Lung (tissue), 17 donors: ENCODE measurements at places on chromosomes 1 and 21.

DNA sequence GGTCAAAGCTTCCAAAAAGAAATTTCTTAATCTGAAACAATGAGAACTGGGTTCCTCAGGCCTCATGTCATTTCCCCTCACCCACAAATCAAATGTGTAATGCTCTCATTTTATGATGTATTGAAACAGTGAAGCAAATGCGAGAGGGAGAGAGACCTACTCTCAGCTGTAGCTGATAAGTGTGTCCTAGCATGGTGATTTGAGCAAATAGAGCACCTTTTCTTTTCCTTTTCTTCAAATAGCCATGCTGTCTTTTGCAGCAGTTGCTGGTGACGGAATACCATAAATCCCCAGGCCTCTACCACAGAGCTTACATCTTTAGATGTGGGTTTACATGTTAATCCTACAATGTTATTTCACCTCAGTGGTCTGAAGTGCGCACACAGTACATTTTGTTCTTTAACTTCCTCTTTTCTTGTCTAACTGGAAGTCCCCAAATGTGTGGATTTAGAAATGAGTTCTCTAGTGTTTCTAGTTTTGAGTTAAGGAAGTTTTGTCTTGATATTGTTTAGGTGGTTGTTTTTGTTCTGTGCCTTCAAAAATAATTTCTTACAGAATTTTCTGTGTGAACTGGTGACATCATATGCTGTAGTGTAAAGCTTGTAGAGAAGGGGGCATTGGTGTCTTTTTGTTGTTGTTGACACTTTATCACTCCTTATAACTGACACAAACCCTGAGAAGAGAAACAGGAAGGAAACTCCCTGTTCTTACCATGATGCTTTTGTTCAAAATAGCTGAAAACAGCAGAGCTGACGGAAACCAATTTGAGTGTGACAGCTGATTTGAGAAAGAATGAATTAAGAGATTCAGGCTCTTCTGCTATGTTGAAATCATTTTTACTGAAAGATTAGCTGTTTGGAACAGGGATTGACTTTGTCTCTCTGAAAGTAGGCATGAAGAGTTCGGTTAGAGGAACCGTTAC lies 12.2 kb downstream of the SMAP2 start:
- DNase-seq = no peak

- DNase-seq = no peak
Observed at GRCh38 chr1:35637401-35637809, 3.9 kb downstream of the PSMB2 start.

DNA sequence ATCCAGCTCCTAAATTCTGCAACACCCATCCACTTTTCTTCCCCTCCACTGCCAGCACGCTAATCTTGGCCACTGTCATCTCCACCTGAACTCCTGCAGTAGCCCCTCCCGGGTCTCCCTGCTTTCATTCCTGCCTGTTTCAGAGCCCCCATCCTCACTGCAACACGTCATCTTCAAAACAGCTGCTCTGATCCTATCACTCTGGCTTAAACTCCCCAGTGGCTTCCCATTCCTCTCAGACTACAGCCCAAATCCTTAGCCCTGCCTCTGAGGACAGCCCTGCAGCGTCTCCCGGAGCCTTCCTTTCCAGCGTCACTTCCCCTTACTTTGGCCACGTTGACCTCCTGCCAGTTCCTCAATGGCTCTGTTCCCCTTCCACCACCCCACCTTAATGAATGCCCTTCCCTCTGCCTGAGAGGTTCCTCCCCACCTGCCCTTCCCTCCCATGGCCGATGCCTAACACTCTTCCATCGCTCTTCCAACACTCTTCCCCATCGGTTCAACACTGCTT lies 22.9 kb upstream of the IFNAR2 start:
- no peak for DNase-seq

DNA sequence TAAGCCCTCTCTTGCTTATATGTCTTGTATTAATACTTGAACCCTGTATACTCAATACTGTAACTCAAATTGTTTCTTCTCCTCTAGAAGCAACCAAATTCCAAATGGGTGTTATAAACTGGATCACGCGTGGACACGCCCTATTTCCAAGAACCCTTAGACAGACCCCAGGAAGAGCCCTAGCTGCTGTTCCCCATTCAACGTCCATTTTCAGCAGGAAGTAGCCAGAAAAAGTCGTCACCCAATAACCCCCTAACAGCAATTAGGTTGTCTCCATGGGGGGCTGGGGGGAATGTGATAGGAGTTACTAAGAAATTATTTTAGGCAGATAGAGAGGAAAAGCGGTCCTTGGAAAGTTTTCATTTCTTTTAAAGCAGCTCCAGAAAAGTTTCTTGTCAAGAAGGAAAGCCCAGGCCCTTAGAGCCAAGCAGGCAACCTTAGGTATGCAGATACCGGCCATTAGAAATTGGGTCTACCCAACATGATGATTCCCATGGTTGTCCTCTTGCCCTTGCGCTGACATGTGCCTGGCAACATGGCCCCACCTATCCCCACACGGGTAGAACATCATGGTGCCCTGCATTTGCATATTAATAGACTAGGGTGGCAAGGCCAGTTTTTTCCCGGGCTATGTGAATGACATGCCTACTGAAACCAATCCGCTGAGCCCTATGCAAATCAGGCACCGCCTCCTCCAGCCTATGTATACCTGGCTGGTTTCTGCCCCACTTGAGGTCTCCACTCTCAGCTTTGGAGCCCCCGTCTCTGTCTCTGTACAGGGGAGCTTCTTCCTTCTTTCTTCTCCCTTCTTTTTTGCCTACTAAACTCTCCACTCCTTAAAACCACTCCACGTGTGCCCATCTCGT lies 4.0 kb upstream of the CD46 start:
- DNase-seq = no peak

DNA sequence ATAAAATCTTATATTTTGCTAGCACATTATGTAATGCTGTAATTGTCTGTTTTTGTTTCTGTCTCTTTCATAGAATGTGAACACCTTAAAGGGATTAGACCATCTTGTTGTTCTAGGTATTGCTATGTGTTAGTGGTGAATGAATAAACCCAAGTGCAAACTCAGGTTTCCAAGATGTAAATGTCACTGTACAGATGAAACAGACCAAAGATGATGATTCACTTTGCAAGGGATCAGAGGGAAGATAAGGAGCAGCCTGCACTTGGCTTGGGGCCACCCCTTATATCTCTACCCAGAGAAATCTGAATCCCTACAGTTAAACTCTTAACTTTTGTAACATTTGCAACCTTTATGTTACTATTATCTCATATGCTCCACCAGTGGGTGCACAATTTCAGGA lies 25.4 kb downstream of the UROD start:
- no peak for DNase-seq

GRCh38 chr1:27418326-27419185 lies 26.1 kb downstream of the GPR3 start:
- peak; percentile 77 for DNase-seq

- peak; percentile 30 for DNase-seq
Observed at GRCh38 chr1:206738370-206739366, 31.9 kb upstream of the IL19 start.

DNA sequence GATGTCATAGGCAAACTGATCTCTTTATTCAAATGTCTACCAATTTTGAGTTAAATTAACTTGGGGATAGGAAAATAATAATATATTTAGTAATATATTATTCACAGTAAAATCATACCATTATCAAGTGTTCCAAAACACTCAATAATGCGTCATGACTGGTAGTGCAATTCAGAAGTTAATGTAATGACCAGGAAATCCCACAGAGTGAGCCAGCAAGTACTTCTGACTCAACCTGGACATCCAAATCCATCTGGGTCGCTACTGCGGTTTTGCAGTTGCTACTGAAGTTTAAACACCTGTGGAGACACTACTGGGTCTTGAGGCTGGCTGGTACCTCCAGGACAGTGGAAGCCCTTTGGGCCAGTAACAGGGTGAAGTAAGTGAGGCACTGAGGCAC lies 44.8 kb downstream of the DPYD start:
- DNase-seq = no peak

DNA sequence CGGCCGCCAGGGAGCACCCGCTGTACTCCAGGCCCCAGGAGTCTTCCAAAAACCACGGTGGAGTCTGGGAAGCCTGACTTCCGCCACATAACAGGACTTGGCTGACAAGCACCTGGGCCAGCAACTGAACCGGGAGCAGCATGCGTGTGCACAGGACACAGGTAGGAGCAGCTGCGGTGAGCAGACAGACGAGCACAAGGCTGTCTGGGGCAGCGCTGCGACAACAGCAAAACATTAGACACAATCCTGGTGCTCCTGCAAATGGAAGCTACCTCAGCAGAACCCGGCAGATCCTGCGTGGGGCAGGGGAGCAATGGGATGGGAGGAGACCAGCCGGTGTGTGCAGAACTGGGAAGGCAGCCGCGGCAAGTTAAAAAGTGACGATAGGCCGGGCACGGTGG lies 80.4 kb downstream of the NPHP4 start:
- no peak for DNase-seq

DNA sequence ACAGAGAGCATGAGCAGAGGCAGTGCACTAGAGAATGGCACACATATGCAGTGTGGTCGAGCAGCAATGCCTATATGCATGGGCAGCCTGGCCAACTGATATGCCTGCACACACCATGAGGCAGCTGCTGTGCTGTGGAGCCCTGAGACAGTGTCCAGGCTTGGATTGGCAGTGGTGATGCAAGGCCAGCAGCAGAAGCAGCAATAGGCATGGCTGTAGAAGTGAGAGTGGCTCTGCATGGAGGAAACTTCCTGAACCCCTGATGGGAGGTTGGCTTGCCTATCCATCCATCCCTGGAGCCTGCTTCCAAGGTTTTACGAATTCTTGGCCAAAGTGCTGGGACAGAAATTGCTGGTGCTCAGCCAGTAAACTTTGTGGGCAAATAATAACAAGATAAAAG lies 89.7 kb downstream of the DIRAS3 start:
- DNase-seq = no peak

DNA sequence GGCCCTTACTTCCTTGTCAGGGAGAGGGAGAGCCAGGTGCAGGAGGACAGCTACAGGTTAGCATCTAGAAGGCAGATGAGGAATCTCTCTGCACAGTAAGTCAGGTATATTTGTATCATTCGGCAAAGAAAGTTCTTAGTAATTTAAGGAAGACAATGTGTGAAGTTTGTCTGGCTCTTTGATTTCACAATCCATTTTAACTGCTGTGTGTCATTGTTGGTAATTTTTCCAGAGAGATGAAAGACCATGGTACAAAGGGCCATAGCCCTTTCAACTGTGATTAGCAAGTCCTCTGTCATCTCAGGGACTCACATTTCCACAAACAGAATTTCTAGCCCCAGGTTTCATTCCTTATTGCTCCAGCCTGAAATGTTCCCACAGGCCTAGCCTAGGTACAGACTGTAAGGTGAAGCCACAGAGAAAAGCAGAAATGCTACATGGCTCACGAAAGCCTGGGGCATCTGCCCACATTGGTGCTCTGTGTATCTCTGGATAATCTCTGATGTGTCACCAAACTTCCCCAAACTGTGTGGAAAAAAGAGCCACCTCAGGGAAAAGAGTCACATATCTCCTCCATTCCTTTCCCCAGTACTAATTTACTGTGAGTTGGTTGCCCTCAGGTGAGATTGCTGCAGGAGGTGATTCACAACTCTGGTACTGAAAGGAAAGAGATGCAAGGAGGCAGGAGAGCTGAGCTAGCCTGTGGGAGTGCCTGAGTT lies 70.6 kb downstream of the SYT6 start:
- no peak for DNase-seq

DNA sequence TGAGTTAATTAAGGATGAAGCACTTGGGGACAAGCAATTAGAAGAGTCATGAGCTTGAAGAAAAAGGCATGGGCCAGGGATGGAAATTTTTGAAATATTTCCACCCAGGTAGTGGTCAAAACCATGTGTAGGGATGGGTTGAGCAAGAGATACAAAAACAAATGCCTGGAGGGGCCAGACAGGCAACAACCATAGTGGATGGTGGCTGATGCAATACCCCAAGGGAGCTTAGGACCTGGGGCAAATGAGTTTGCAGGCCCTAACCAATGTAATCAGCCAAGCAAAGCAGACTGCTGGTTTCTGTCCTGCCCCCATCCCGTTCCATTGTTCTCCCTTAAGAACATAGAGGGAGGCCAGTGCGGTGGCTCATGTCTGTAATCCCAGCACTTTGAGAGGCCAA lies 119.1 kb upstream of the FGGY start:
- no peak for DNase-seq

DNA sequence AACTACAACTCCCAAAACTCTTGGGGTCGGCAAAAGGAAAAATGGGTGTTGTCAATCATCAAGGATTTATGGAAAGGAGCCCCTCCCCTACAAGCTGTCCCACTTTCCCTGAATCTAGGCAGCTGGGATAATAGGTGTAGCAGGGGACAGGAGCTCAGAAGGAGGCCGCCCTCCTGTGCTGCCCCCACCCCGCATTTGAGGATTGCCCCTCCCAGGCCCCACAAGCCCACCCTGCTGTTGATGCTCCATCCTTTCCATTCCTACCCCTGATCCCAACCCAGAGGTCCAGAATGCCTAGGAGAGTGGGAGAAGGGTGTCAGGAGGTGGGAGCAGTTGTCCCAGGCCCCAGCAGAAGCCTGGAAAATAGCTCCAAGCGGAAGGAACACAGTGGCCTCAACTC lies 1.9 kb upstream of the MRPL24 start:
- DNase-seq = no peak

DNA sequence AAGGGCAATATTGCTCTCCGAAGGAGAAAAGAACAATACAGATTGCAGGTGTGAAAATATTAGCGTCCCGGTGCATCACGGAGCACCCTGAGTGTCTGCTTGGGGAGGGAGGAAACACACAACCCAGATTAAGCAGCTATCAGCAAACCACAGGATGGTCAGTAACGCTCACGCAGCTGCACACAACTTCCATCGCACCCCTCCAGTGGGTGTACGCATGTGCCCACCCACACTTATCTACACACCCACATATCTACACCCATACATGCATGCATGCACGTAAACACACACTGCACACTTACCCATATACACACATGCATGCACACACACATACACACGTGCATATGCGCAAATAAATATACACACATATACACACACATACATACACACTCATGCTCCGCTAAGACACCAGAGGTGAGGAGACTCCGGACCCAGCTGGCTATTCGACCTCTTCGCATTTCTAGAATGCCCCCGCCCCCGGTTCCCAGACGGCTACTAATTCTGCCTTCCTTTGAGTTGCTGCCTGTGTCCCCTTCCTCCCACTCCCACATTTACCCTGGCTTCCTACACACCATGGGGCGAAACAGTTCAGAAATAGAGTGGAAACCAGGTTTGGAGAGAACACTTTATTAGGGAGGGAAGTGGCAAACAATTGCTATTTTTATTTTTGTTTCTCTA lies 26.2 kb downstream of the ITPKB start:
- DNase-seq = no peak

DNA sequence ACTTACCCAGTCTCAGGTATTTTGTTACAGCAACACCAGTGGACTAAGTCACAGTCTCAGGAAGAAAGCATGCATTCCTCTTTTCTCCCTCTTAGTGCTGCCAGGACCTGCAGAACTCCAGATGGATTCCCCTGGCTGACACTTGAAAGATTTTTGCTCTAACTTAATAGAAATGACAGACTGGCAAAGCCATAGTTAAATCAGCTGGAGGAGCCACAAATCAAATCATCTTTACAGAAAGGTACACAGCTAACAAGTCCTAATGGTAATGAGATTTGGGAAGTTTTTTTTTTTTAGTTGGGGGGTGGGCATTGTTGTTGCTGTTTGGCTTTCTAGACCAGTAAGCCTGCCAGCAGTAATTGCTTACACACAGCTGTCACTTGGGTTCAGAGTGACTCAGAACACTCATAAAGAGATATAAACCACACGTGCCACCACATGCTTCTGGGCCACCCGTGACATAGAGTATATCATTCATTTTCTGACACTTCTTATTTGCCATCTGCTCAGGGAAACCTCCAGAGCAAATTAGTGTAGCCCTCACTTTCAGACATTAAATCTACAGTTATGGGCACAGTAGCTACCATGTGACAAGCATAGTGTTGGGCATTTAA lies 72.4 kb downstream of the FH start:
- DNase-seq = no peak
